AG09309 (cell line): ENCODE measurements at places on chromosomes 6 and 20.
A peak's percentile ranks its signal among the peaks of the same experiment; 100 is the strongest.

DNA sequence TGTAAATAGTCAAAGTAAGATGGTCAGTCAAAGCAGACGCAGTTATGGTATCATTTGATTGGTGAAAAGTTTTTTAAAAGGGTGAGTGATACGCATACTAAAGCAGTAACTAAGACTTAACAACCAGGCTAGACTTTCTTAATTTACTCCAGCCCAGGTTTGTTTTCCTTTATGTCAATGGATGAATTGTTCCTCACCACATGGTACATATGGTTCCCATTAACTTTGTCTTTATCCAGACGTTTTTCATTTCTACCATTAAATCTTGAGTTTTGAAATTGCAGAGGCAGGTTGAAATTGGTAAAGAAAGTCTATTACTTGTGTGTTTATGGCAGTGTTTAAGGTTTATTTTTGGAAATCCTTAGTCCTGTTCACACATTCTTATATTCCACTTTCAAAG is 98.5 kb upstream of the SCGN start:
- DNase-seq, result peak; percentile 58

- no peak for DNase-seq
These were observed 14.9 kb upstream of the SLC22A1 start for GRCh38 chr6:160106701-160107100.

DNA sequence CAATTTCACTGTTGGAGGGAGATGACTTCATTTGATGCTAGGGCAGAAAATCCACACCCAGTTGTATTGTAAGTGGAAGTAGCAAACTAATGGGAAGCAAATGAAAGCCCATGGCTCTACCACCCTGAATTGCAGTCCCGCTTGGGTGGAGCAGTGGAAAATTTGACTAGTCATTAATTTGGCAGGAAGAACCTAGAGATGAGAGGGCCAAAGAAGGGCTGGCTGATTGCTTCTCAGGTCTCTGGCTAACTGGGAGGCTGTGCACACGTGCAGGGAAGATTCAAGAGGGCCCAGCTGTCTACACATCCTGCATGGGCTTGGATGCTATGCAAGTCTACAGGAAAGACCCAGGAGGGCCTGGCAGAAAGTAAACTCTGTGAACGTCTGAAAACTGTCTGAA is 466.2 kb downstream of the TFAP2A start:
- DNase-seq, result no peak

- DNase-seq, result peak; percentile 91
These were observed 59.2 kb downstream of the TNFAIP3 start for GRCh38 chr6:137926207-137926731.

DNA sequence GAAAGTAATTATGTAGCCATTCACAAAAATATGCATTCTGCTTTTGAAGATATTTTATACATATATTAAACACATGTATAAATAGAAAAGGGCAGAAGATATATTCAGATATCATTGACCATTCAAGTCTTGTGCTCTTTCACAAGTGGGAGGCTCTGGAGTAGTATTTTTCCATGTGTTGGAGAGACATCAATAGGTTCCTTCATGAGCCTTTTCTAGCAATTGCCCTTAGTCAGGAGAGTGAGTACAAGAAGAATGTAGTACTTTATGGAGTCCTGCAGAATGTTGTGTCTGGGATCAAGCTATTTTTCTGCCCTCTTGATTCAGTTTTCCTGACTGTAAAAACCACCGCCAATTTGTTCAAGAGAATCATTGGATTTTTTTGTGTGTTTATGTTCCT is 117.9 kb downstream of the LRRC1 start:
- no peak for DNase-seq

DNA sequence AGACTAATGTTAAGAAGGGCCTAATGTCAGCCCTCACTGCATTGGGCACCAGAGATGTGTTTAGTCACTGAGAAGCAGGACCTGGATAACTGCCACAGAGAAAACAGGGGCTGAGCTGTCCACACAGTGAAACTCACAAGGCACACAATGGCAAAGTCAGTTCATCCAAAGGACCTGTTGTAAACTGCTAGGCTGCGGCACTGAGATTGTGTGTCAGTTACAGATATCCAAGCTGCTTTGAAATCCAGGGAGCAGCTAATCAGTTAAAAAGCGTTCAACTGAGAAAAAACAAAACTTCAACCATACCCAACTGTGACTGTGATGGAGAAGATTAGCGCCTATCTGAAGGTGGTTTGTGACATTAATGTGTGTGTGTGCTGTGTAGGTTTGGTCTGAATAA is 27.8 kb upstream of the TMEM14A start:
- no peak for DNase-seq

- no peak for DNase-seq
These were observed 37.6 kb upstream of the SPDEF start for GRCh38 chr6:34593701-34594100.

DNA sequence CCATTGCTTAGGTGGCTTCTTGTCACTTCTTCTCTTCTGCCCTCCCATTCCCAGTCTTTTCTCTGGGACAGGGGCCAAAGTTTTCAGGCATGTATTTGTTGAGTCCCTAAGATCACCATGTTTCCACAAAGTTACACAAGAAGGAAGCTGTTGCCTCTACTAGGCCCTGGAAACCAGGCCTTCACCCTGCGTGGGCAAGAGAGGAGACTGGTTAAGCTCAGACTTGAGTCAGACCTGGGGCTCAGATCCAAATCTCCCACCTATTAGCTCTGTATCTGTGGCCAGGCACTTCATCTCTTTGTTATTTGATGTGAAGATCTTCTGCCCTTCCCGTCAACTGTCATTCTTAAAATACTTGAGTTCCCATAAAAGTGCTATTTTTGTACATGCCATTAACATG is 154.6 kb downstream of the SASH1 start:
- peak; percentile 88 for DNase-seq

- no peak for DNase-seq
These were observed 210.4 kb upstream of the KCNG1 start for GRCh38 chr20:51233345-51233744.

- no peak for DNase-seq
These were observed 87.2 kb upstream of the EDN1 start for GRCh38 chr6:12203001-12203400.

DNA sequence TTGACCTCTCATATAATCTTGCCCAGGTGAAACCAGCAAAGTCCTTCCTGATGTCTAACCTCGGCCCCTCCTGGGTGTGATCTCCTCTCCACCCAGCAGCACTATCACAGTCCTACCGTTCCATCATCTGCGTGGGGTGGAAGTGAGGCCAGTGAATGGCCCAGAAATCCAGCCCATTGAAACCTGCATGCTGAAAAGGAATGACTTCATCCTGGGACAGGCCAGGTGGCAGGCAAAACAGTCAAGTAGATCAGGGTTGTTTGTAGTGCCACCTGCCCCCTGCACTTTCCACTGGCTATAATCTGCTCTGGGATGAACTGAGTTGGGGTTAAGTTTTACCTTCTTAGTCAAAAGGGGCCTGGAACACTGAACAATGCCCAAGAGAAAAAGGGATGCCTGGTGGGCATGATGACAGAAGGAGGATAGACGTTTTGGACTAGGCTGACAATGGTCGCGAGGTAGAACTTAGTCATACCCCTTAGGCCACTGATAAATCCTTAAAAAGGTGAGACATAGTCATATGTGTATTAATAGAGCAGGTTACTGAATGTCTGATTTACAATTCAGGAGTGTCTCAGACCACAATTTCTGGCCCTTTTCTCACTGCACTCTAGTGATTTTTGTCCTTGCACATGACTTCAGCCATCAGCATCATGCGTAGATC is 8.1 kb upstream of the HSP90AB1 start:
- no peak for DNase-seq

- no peak for DNase-seq
These were observed 9.7 kb upstream of the IRF4 start for GRCh38 chr6:381742-382461.

- DNase-seq, result peak; percentile 40
These were observed 20.8 kb downstream of the TBC1D7 start for GRCh38 chr6:13307508-13307995.

DNA sequence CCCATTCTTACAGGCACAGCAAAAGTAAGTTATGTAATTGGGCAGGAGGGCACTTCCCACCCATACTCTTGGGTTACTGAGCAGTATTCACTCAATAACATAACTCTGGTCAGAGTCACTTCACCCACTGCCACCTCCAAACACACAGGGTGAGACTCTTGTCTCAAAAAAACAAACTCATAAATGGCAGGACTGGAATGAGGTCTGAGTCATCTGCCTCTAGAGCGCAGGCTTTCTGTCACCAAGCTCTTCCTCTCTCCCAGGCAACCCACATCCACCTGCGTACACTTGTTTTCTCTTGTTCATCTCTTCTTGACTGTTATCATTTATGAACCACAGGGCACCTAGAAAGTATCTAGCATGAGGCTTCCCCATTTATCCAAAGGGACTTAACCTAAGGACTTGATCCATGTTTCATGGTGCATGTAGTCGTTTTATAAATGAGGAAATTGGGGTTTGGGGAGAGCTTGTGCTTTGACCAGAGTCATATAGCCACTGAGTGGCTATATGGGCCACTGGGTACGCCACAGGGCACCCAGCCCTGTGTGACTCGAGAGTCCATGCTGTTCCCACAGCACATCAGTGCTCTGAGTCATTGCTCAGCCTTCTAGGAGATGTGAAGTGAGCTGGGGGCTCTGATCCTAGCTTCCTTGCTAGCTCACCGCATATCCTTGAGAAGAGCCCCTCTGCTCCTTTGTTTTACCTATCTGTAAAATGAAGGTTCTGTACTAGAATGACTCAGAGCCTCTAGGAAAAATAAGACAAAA is 22.4 kb downstream of the C20orf173 start:
- DNase-seq, result no peak

DNA sequence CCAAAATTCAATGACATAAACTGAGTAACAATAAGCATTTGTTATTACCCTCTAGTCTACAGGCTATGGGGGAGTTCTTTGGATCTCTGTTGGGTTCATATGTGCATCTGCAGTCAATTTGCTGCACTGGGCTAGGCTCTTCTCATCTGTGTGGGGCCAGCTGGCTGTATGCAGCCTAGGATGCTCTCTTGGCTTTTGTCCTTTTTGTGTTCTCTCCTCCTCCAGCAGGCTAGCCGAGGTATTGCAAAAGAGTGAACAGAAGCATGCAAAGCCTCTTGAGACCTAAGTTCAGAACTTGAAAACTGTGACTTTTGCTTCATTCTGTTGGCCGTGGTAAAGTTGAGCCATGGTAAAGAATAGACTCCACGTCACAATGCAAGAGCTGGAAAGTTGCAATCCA is 62.8 kb upstream of the FOXO3 start:
- DNase-seq, result no peak

GRCh38 chr6:64146876-64147275 is 511.3 kb downstream of the PHF3 start:
- DNase-seq, result no peak
